ENCODE measurements at places on chromosomes 6 and 20.

DNA sequence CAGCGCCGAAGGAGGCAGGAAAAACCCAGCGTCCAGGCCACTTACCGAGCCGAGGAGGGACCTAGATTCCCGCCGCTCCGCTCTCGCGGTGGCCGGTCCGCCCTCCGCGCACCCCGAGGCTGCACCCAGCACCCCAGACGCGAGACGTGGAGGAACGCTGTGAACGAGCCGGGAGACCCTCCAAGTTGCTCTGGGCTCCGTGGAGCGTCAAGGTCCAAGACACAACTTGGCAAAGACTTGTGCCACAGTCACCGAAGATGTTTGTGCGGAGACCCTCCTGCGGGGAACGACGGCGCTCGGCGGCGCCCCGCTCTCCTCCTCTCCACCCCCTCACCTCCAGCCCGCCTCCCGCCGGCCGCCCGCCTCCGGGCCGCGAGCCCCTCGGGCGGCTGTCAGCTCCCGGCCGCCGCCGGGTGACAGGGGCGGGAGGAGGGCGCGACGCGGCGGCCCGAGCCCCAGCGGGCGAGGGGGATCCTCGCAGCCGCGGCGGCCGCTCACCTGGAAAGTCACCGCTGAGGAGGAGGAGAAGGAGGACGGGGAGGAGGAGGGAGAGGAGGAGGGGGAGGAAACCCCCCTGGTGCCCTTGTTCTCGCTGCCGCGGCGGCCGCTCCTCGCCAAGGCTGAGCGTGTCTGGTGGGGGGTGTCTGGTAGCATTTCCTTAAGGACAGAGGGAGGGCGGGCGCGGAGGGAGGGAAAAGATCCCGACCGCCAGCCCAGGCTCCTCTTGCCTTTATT is 637 bp upstream of the HIVEP2 start:
- DNase-seq, result no peak

GRCh38 chr20:24370911-24371695 is 98.3 kb upstream of the SYNDIG1 start:
- no peak for DNase-seq

DNA sequence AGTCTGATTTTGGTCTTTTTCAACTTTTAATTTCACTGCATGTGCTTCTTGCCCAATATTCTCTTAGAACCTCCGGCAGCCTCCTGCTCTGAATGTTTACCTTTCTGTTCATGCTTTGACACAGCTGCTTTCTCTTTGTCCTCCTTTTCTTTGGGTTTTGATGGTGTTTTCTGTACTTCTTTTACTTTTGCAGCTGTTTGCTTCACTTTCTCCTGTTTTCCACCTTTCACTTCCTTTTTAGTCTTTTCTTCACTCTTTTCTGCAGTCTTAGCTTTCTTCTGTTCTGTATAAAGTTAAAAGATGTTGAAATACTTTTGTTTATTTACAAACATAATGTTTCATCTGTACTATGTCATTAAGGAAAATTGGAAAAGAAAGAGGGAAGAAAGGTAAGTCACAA is 133.1 kb downstream of the TRDN start:
- no peak for DNase-seq

DNA sequence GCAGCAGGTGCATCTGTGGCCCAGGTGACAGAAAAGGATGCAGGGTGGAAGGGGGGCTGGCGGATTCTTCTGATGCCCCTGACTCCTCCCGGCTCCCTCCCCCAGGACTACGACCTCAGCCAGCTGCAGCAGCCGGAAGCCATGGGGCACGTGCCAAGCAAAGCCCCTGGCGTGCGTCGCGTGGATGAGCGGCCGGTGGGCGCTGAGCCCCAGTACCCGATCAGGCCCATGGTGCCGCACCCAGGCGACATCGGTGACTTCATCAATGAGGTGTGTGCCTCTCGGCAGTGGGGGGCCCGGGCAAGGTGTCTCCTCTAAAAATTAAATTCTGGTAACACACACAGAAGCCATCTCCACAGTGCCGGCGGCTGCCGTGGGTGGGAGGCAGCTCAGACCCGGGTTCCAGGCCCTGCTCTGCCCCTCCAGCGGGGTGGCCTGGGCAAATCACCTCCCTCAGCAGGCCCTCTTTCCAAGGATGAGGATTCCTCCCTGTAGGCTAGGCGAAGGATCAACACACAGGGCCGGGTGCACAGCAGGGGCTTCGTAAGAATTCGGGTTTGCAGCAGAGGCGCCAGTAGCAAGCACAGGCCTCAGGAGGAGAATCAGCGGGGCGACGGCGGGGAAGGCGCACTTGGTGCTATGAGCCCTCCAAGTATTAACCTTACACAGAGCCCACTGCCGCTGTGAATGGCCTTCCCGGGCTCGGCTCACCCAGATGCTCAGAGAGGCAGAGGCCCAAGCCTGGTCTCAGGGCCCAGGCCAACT is 131.5 kb downstream of the TAF4 start:
- DNase-seq, result no peak

- no peak for DNase-seq
Observed at GRCh38 chr6:52759085-52759484, 4.2 kb downstream of the GSTA2 start.

GRCh38 chr6:145155873-145156782 is 579.2 kb downstream of the EPM2A start:
- no peak for DNase-seq
